Fibroblast of skin of left quadriceps (primary cell): ENCODE measurements at places on chromosomes 1 and 21.

- DNase-seq, result no peak
Observed at GRCh38 chr1:206691604-206692003, 6.9 kb downstream of the MAPKAPK2 start.

DNA sequence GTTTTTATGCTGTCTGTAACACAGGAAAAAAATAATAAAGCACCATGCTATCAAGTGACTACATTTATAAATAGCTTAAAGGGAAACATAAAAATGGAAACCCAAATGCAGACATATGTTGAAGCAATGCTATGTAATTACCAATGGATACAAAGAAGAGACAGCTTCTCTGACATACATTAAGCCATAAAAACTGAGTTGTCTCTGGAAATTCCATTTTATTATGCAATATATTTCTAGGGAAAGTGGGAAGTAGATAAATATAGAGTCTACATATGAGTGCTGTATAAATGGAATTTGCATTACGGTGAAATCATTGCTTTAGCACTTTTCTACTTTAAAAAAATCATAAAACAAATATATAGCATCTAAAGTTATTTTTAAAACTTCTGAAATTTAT, 135.2 kb upstream of the COL11A1 start:
- DNase-seq, result no peak

DNA sequence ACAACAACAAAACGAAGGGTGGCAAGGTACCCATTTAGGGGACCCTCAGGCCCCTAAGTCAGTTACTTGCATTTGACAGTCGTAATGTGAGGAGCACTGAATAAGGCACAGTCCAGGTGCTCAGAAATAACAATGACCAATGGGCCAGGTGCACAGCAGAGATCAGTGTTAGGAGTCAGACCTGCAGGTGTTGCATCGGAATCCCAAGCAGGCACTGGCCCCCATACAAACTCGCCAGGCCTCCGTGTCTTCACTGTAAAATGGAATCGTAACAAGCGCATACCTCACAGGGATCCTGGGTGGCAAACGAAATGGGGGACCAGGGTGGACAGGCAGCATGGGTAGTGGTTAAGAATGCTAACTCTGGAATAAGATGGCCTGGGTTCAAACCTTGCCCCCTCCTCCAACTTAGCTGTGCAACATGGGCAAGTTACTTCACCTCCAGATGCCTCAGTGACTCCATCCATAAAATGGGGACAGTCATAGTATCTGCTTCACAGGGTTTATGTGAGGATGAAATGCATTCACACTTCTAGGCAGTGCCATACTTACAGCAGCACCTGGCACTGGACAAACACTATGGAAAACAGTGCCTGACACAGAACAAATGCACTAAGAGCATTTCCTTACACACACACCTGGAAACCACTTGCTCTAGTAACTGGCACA, 20.2 kb downstream of the RCAN1 start:
- no peak for DNase-seq

DNA sequence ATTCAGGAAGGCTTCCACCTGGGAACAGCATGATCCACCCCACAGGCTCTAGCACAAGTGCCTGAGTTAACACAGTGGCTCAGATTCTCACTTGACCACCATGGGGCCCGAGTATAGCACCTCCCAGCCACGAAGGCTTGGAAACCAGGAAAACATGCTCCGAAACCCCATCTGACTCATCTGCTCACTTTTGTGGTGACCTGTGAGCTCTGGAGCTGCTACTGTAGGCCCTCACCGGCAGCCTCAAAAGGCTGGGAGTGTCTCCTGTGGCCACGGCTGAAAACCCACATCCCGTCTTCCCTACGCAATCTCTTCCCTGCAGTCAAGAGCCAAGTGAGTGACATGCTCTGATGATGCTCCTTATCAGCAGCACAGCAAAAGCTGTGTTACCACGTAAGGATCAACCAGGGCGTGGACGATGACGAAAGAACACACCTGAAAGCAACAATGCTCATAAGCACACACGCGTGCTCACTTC, 81.4 kb downstream of the TGFBR3 start:
- DNase-seq, result no peak

DNA sequence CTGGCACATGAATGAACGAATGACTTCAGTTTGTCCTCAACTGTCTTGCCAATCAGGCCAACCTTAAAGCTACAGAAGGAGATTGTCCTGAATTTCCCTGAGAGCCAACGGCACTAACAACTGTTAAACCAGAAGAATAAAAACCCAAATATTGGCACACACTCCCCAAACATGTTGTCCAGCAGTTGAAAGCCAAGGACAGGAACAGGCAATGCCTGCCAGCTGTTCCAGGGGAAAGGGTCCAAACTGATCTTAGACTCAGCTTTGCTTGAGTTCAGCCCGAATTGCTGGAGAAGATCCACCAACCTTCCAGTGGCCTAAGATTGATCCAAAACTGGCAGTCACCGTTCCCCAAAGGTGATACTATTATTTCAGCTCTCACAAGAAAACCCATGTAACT, 22.4 kb upstream of the AHCTF1 start:
- no peak for DNase-seq

DNA sequence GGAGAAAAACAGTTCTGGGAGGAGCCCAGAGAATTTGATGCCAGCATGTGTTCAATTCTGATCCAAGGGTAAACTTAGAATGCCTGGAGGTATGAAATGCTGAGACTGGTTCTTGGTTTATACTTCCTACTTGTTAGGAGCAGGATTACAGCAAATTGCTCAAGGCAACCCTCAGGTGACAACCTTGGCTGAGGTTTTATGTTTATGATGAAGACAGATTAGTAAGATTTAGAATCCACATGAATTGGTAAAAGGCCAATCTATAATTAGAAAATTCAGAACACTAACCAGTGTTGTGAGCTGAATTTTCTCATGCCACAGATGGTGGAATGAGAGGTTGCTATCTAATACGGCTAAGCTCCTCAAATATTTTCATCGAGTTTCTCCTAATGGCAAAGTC, 235.3 kb upstream of the NRIP1 start:
- DNase-seq, result no peak

DNA sequence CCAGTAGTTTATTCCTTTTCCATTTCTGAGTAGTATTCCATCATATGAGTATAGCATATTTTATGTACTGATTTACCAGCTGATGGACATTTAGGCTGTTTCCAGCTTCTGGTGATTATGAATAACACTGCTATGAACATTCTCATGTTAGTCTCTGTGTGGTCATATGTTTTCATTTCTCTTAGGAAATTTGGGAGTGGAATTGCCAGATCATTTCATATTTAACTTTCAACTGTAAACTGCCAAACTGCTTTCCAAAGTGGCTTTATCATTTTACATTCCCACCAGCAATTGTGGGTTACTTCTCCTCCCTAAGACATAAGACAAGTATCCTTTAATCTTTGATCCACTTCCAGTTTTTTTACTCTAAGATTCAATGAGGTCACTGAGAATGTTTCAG, 85.7 kb upstream of the RALGPS2 start:
- DNase-seq, result no peak
